ENCODE measurements at places on chromosomes 12 and 14. TPM values are rescaled to one million over a fixed set of nuclear protein-coding genes. Genes with fewer than 3 reads are reported as not detected.

DNA sequence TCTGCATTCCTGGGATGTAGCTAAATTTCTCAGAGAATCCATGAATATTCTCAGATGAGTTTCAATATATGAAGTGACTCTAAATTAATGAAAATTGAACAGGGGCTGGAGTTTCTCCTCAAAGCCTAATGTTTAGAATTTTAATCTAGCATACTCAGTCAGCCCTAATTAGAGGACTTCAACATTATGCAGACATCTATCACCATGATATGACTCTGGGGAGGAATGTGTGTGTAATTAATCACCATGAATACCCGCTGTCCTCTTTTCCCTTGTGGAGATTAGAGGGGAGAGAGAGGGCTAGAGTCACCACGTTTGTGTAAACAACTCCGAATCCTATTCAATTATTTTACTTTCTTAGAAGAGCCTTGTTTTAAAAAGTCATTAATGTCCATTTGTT lies 698.6 kb upstream of the MDGA2 start:
- no peak overlapping the region for H3K4me3 ChIP-seq
- H3K27me3 ChIP-seq = no peaks in the 10 kb centered on the region
- H3K27ac ChIP-seq = no peak overlapping the region
- no peaks in the 10 kb centered on the region for H3K36me3 ChIP-seq
- no peak for DNase-seq

Gene SERPINA9
- total RNA-seq = not detected

Gene SP7
- total RNA-seq = not detected

Gene SERPINA5
- 0.56 TPM for total RNA-seq

Gene GYS2
- total RNA-seq = not detected

Gene PPP4R4
- 5.9 TPM for total RNA-seq

- H3K36me3 ChIP-seq = no peaks in the 10 kb centered on the region
- H3K27ac ChIP-seq = no peak overlapping the region
- H3K4me3 ChIP-seq = no peak overlapping the region
- H3K4me1 ChIP-seq = peaks cover 10% of the 10 kb centered on the region
- DNase-seq = peak; percentile 46
Measured at GRCh38 chr12:109385339-109386058, 37.8 kb downstream of the MYO1H start.

- DNase-seq = no peak
- peak within 1 kb of the TSS; percentile 51 for H3K27ac ChIP-seq
- peak within 1 kb of the TSS; percentile 48 for H3K4me3 ChIP-seq
- H3K4me1 ChIP-seq = no peaks in the 10 kb centered on the region
- no peaks in the 10 kb centered on the region for H3K36me3 ChIP-seq
Measured at GRCh38 chr12:9760699-9761418, at the start of gene CD69. TSS of gene CD69 (minus strand) at chr12:9760901. CDS start at chr12:9760820, 81 bp downstream.

Gene NFE2
- 13.5 TPM for total RNA-seq

- peaks cover 39% of the 10 kb centered on the region for H3K4me1 ChIP-seq
- H3K27ac ChIP-seq = no peak overlapping the region
- H3K27me3 ChIP-seq = peaks cover 34% of the 10 kb centered on the region
Measured at GRCh38 chr12:57548013-57548315, 972 bp upstream of the DCTN2 start.

DNA sequence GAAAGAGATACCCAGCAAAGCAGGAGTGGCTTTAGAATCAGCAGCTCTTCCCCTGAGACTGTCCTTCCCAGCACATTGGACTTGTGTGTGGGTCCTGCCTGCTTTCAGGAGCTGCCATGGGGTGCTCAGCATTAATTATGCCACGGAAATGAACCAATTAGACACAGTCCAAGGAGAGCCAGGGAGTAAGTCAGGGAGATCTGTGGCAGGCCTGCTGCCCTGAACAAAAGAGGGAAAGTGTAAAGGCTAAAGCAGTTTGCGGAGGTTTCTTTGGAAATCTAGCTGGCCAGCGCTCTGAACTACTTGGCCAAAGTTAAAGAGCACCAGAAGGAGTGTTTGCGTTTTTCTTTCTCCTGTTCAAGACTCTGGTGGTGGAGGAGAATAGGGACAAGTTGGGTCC lies 65.7 kb upstream of the SRSF5 start:
- no peak overlapping the region for H3K4me3 ChIP-seq
- H3K36me3 ChIP-seq = peaks cover 30% of the 10 kb centered on the region
- H3K27me3 ChIP-seq = no peaks in the 10 kb centered on the region
- peak overlapping the region; percentile 9 for H3K27ac ChIP-seq
- no peak for DNase-seq

Gene HAL
- total RNA-seq = 7.3 TPM

Gene GCH1
- 12.7 TPM for total RNA-seq
